ENCODE measurements at places on chromosomes 7 and 10.

DNA sequence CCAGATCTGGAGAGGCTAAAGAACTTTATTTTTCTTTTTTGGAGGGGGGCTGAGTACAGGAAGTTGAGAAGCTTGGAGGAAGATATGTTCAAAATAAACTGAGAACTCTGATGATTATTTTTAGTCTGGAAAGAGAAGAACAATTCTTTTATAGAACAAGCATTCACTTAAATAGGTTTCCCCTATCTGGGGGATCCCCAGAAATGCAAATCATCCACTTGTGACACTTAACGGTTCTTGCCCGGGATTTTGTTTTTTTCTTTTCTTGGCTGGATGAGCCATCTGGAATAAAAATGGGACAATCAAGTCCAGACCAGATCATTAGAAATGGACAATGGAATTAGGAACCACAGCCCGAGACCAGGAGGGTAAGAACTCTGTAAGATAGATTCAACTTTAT, 95.9 kb upstream of the EGR2 start:
- no peak for DNase-seq

GRCh38 chr10:49058463-49059255, 56.7 kb downstream of the VSTM4 start:
- no peak for DNase-seq

DNA sequence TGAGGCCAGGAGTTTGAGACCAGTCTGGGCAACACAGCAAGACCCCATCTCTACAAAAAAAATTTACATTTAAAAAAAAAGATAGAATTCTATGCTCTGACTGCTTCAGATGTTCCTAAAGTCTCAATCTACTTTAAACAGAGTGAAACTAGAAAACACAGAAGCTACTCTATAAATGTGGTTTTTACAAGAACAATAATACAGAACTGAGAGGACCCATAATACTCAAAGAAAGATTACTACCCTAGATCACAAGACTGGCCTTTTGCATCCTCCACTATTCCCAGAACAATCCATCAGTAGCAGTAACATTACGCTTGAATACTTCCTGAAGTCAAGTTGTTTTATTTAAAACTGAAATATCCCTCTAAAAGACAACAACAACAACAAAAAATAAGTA, 119.4 kb downstream of the ZFAND4 start:
- no peak for DNase-seq

DNA sequence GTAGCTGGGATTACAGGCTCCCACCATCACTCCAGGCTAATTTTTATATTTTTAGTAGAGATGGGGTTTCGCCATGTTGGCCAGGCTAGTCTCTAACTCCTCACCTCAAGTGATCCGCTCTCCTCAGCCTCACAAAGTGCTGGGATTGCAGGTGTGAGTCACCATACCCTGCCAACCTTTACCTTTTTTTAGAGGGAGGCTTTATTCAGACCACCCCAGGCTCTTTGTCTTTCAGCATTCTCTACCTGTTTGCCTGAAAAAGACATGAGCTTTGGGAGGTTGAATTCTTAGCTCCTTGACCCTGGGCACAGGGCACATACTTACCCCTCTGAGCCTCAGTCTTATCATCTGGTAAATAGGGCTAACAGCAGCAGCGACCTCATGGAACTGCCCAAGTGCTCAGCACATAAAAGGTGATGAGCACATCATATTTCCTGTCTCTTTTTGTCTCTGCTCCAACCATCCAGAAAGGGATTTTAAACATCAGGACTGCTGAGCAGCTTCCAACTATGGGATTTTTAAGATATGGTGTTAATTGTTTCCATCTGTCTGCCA, 17.0 kb downstream of the FRMPD2 start:
- DNase-seq: no peak

DNA sequence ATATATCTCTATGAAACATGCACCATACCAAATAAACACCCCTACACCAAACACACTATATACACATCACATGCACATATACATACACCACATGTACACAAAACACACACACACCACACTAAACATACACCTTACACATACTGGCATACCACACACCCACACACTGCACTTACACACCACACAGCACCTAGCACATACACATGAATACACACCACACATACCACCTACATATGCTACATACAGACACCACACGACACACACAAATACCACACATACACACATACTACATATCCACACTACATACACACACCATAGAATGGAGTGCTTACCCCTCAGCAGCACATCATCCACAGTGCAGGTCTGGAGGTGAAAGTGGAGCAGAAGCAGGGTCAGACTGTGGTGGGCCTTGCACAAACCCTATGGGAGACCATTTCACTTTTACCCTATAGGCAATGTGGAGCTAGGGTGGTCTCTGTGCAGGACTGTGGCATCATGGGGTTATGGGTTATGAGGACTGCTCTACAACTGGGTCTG, 64.6 kb downstream of the WDFY4 start:
- no peak for DNase-seq

DNA sequence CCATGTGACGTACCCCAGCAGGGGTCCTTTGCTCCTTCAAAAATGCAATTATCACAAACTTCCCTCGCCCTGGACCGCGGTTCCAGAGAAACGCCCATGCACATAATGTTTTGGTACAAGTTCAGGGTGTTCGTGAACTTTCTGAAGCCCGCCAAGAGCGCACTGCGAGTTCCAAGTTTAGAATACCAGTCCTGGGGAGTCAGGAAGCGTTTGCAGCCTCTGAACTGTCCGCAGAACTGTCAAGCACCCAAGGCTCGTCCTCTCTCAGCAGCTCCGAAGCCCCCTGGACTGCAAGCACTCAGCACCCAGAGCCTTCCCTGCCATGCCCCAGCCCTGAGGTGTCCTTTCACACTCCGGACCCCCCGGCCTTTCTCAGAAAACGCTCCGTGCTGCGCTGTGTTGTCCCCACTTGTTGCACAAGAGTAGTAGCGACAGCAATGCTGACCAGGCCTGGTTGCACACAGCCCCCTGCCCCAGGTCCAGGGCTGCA, 30.3 kb downstream of the CALML3 start:
- no peak for DNase-seq

DNA sequence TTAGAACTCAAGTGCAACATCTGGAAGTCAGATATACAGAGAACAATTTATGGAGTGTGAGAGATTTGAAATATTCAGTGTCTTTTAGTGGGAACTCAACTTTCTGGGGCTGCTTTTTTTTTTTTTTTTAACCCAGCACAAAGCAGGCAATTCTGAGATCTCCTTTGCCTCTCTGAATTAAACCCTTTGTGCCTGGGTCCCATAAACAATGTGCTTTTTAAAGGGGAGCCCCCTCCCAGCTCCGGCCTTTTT, 146.8 kb downstream of the CELF2 start:
- DNase-seq: no peak

DNA sequence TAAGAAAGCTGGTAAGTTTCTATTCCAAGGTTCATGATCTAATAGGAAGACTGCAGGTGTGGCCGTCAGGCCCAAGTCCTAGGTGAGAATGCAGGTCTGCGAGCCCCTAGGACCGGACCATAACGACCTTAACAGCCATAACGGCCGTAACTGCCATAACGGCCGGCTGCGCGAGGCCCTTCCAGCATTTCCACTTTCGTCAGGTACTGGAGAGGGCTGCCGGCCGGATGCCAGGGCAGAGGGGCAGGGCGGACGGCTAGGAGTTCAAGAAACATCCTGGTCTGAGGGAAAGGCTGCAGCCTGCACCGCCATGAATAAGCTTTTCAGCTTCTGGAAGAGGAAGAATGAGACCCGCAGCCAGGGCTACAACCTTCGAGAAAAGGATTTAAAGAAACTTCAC, at the start of gene ANKRD7:
TSS of gene ANKRD7 (plus strand) at position 184 of the 400 bp plus-strand sequence. CDS start at position 311, 127 bp downstream.
- DNase-seq: no peak

- DNase-seq: no peak
Observed at GRCh38 chr10:58514111-58514770, 1.6 kb downstream of the BICC1 start.

DNA sequence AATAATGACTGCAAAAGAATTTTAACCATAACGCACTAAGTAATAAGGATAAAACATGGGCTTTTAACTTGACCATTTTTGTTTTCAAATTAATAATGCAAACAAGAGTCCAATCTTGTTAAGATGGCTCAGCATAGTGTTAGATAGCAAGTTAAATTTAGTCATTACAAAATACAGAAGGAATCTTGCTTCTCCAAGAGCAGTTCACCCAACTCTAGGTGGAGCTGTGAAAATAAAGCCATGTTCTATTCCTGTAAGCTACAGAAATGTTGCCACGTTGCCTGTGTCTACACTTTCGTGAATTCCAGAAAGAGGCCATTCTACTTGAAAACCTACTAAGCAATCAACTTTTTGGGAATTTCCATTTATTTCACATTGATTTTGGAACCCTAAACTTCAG, 191.9 kb downstream of the SFMBT2 start:
- DNase-seq: no peak

- DNase-seq: no peak
Observed at GRCh38 chr10:36519909-36520308, 605.5 kb upstream of the ANKRD30A start.

GRCh38 chr7:36683695-36684357, 40.5 kb downstream of the AOAH start:
- peak; percentile 33 for DNase-seq

DNA sequence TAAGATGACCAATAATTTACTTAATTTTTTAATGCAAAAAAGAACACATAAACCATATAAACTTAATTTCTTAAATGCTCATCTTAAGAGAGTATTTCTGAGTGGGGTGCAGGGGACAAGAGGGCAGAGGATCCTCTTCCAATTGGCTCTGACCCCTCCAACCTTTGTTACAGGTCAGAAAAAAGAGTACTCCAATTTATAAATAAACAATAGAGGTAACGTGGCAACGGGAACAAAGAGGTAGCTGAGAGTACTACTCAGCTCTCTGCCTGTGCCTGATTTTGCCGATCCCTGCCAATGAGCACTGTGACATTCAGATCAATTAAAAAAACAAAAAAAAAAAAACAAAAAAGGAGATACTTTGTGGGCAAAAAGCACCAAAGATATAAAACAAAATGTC, 307.9 kb downstream of the PARD3 start:
- DNase-seq: no peak

DNA sequence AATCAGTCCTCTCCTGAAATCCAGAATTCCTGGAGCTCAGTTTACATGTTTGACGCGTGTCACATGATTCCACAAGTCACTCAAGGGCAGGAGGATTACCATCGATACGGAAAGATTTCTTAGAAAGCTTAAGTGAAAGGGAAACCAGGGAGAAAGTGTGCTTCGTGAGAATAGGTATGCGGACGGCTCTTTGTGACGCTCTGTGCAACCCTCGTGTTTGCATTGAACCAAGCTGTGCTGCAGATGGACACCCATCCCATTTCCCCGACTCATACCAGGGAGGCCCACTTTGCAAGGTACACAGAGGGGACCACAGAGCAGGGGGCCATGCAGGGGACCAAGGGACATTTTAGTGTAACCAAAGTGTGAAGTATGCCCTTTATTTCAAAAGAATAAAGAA, 43.2 kb downstream of the IKZF1 start:
- no peak for DNase-seq

GRCh38 chr7:30848121-30848855, 63.4 kb upstream of the AQP1 start:
- DNase-seq: no peak

- DNase-seq: peak; percentile 3
Observed at GRCh38 chr7:87564296-87564963, 36.3 kb downstream of the ABCB1 start.

DNA sequence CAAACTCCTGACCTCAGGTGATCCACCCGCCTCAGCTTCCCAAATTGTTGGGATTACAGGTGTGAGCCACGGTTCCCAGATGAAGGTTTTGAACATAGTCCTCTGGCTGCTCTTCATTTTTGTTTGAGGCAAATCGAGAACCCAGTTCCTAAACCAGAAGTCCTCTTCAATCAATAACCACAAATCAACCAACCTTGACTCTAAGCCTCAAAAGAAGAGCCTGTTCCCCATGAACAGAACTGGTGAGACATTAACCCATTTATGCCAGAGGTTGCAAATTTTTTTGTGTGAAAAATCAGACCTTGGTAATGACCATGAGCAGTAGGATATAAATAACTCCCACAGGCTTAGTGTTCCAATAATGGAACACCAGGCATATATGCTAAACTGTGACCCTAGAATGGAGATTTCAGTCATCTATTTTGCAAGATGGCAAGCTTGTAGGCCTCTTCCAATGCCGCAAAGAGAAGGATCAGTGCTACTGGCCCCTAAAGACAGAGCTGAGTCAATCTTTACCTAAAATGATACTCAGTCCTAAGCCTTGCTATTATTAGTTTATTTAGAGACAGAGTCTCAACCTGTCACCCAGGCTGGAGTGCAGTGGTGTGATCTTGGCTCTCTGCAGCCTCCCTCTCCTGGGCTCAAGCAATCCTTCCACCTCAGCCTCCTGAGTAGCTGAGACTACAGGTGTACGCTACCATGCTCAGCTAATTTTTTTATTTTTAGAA, 15.9 kb downstream of the KPNA7 start:
- no peak for DNase-seq

Data from stimulated activated naive CD8-positive, alpha-beta T cell treated with anti-CD3 and anti-CD28 coated beads, Interleukin-15, amount 100 ng/mL, for 72 hours (primary cell).